Cardiac muscle cell (in vitro differentiated cells and primary cell): ENCODE measurements at places on chromosomes 2 and 18.

- no peak for DNase-seq
These were observed 95.0 kb upstream of the RIOK3 start for GRCh38 chr18:23357996-23358594.

DNA sequence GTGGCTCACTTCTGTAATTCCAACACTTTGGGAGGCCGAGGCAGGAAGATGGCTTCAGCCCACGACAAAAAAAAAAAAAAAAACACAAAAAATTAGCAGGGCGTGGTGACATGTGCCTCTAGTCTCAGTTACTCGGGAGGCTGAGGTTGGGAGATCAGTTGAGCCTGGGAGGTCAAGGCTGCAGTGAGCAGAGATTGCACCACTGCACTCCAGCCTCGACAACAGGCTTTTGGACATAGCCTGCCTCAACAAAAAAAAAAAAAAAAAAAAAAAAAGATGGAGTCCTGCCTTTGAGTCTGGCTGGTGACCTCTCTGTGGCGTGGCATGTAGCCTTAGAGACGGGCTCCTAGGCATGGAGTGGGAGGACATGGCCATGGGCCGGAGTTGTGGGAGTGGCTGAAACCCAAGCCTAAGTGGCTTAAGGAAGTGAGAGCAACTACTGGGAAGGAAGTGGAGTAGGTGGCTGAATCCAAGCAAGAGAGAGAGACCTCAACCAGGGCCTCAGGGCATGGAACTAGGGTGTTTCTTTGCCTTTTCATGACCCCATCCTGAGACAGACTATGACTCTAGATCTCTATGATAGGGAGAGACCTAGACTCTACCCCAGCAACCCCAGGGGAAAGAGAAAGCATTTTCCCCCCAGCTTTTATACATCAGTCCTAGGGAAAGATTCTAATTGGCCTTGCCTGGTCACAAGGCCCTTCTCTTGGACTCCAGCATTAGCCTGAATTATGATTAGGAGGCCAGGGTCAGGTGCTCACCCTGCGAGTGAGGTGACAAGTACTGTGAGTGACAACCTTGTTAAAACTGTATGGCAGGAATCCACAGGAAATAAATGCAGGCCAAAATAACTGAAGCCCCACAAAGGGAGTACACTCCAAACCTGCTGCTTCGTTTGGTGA is 34.2 kb downstream of the NPAS2 start:
- DNase-seq = no peak

- no peak for DNase-seq
These were observed 249.2 kb upstream of the SLC39A10 start for GRCh38 chr2:195407783-195408182.

DNA sequence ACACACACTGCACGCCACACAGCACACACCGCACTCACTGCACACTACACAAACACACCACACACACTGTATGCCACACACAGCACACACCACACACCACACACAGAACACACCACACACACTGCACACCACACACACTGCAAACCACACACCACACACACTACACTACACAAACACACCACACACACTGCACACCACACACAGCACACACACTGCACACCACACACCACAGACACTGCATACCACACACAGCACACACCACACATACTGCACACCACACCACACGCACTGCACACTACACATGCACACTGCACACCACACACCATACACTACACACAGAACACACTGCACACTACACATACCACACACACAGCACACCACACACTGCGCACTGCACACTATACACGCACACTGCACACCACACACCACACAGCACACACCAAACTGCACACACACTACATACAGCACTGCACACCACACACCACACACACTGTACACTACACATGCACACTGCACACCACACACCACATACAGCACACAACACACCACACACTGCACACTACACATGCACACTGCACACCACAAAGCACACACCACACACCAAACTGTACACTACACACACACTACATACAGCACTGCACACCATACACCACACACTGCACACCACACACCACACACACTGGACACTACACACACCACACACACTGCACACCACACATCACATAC is 59.6 kb downstream of the ASB1 start:
- DNase-seq = no peak

DNA sequence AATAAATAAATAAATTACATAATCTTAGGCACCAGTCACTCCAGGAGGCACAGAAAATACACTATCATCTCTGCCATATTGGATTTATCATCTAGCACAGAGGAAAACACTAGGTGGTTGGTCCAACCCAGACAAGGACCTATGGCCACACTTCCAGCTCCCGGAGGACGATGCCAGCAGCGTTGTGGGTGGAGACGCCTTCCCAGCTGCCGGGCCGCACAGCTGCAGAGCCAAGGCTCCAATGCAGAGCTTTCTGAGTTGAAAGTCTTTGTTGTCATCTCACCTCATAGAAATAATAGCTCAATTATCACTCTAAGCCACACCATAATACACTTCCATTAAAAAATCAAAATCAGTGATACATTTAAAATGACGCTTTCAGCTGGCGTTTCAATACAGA is 457.1 kb upstream of the SALL3 start:
- DNase-seq = no peak

DNA sequence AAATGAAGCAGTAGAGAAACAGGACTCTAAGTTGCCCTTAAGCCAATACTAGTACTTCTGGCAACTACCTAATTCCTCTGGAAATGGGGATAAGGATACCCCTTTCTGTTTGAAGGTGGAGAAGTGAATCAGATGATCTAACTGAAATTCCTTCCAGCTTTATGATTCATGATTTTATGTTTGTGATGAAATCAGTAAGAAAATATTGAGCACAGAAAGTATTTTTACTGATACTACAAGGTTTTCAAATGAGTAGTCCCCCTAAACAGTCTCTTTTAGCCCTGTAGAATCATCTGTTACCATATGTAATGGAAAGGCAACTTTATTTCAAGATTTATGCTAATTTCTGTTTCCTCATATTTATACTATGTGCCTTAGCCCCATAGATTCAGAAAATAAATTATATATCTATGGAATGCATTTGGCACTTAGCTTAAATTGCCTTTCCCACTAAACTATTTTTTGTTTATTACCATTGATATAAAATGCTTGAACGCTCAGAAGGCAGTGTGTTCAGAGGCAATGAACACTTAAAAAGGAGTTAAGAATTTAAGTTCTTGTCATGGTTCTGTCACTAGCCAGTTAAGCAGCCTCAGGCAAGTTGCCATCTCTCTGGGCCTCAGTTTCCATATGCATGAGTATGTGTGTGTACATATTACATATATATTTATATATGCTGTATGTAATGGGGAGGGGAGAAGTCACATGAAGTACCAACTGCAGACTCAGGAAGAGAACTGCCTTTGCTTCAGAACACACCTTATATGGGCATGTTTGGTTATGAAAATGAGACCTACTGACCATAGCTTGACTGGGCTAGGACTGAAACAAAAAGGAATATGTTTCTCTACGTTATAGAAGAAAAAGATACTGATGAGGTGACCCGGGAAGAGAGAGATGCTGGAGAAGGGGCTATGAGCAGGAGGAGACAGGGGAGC is 97.7 kb downstream of the CDC42EP3 start:
- DNase-seq = no peak

DNA sequence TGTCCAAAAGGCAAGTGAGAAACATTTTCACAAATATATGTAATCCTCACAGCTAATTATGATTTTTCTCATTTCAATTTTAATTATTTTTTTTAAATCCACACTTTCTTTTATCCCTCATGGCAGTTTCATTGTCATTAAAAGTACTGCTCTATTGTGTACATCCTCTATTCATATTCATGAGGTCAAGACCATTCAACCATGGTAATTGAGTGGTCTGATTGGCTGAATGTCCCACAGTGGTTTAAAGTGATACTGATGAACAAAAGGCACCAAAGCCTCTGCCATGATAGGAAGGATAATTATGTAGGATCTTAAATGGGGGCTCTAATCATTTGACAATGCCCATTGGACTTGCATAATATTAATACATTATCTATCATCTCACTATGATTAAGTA is 108.4 kb upstream of the EPHA4 start:
- no peak for DNase-seq

- DNase-seq = no peak
These were observed 26.9 kb downstream of the FASTKD1 start for GRCh38 chr2:169546756-169547155.

DNA sequence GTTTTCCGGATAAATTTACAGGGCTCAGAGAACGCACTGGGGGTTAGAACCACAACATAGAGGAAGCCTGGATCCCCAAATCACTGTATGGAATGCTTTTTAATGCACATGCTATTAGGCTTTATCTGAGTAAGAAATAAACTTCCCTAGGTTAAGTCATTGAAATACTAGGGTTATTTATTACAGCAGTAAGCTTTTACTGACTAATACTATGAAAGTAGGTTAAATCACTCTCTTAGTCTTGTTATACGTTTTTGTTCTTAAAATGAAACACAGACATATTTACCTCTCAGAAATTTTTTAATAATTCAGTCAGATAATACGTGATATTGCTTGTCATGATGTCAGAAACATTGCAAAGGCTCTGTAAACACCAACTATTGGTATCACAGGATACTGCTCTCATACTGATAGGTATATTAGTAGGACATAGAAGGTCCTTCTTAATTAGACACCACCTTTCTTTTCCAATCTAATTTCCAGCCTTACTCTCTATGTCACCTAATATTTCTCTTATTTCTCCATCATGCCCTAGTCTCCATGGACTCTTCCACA is 162.7 kb upstream of the NYAP2 start:
- DNase-seq = no peak

DNA sequence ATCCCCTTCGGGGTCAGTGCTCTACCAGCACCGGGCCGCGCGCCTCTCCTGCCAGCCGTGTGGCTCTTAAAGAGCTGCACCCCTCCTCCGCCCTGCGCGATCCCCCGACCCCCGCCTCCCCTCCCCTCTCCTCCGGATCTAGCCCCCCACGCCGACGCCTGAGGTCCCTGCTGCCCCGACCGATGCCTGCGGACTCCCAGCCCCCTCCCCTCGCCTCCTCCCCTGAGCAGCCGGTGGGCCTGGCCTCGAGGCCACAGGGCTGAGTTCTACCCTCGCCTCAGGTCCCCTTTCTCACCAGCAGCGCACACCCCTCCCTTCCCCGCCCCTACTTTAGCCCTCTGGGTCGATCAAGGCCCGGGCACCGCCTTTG is 5.8 kb upstream of the SIX3 start:
- DNase-seq = no peak

DNA sequence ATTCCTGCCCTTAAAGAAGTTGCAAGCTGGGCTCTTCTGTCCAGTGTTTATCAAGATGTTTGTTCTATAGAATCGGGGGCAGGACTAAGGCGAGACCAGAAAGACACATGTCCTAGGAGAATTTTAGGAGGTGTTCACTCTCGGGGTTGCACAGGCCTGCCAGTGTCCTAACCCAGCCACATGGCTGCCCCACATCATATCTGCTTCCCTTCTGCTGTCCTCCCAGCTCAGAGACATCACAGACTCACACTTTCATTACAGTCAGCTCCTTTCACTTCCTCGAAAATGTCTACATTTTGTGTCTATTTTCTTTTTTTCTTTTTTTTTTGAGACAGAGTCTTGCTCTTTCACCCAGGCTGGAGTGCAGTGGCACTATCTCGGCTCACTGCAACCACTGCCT is 10.7 kb upstream of the MRO start:
- no peak for DNase-seq

GRCh38 chr2:113283704-113284284 is 5.1 kb upstream of the PAX8 start:
- DNase-seq = no peak
